GM12878 (cell line): ENCODE measurements at places on chromosomes 12 and 14.

DNA sequence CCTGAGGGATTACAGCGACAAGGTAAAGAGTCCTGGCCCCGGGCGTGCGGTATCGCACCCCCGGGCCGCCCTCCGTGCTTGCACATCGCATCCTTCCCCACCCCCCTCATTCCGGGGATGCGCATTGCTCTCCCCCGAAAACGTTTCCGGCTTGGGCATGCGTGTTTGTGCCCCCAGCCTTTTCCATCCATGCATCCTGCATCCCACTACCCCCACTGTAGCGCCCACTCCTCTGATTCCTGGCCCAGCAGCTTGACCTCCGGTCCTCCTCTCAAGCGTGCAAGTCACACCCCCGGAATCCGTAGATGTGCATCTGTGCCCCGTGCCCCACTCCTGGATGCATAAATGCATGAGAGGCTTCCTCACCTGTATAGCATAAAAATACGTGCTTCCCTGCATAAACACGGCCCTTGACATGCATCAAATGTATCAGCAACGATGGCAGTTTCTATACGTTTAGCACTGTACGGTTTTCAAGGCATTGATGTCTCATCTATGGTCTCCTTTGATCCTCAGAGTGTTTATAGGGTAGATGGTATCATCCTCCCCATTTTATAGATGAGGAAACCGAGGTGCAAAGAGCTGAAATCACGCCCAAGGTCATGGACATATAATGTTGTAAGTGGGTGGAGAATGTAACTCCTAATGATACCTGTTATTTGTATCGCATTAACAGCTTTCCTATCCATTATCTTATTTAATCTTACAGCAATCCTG, 484 bp downstream of the RIC8B start:
- DNase-seq = no peak

- DNase-seq = no peak
Observed at GRCh38 chr14:100688598-100689461, 37.9 kb upstream of the DLK1 start.

DNA sequence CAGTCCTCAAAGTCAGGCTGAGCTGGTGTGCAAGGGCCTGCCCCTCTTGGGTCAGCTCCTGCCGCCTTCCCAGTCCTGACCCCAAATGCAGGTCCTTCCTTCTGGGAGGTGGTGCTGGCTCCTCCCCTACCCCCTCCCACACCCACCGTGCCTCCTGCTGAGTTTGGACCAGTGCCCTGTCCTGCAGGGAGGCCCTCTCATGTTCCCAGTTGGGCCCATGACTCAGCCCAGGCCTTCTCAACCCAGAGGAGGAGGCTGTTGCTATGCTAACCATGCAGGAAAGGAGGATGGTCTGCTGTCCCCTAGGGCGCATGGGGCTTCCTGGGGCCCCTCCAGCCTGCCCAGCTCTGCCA, 4.4 kb downstream of the ZBTB42 start:
- DNase-seq = no peak

- no peak for DNase-seq
Observed at GRCh38 chr12:32400114-32400672, 835 bp downstream of the FGD4 start.

GRCh38 chr14:95092723-95093122, 64.6 kb downstream of the DICER1 start:
- DNase-seq = no peak

DNA sequence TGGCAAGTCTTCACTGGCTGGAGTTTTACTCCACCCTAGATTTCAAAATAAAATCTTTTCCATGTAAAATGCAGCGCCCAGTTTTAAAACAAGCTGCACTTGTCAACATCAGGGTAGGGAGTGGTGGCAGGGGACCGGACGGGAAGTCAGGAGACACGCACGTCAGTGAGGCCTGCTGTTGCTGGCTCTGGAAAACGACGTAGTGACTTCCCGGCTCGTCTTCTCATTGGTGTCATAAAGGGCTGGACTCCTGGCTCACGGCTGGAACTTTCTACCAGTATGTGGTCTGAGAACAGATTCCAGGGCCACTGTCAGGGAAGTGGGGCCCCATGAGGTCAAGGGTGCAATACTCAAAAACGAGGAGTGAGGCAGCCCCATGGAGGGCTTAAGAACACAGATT, 64.2 kb upstream of the FOXN3 start:
- no peak for DNase-seq

GRCh38 chr14:105071326-105071725, 6.1 kb upstream of the GPR132 start:
- no peak for DNase-seq

GRCh38 chr14:89574420-89574819, 157.4 kb upstream of the FOXN3 start:
- DNase-seq = no peak

- no peak for DNase-seq
Observed at GRCh38 chr14:104601786-104602185, 2.8 kb downstream of the TMEM179 start.

- peak; percentile 81 for DNase-seq
Observed at GRCh38 chr14:76977793-76978720, 50.5 kb downstream of the IRF2BPL start.

DNA sequence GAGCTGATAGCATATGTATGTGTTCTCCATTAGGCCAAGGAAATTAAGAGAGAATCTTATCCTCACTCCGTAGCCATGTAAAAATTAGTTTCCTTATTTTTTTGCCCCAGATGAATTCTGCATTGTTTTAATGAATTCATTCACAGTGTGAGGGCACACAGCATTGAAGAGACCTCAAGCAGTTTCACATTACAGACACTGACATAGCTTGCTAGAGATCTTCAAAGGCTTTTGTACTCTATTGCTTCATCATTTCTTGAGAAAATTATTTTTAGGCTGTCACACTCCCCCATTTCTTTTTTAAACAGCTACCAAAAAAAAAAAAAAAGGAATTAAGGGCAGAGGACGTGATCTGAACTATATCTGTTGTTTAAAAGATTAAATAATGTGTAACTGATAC, 251.1 kb downstream of the BCAT1 start:
- DNase-seq = no peak

GRCh38 chr14:94542111-94542810, 19.0 kb upstream of the SERPINA4 start:
- DNase-seq = no peak

DNA sequence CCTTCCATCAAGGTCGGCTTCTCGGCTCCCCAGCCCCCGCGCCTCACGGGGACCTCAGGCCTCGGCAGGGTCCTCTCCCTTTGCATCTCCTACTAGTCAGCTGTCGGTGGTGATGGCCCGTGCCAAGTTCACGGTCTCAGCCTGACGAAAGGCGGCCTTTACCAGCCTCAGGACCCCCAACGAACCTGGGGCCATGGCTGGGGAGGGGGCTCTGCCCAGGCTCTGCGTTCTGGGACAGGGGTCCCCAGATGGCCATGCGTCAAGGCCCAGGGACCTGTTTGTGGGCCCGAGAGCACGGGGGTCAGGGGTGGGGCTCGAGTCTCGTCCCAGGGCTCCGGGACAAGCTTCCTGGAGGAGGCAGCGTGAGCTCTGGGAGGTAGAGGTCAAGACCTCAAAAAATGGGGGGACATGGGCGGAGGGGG, 32.8 kb upstream of the DEGS2 start:
- no peak for DNase-seq

DNA sequence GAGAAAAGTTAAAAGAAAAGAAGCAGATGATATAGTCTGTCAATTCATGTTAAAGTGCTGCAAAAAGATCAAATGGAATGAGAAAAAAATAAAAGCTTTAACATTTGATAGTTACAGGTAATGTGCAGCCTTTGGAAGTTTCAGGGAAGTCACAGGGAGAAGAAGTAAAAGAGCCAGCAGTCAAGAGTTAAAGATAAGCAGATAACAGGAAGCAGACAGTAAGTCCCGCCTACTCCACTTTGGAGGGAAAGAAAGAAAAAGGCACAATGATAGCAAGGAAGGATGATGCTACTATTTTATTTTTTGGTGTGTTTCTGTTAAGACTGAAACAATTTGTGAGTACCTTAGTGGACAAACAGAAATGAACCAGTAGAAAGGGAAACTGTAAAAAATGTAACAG, 111.1 kb upstream of the KRR1 start:
- DNase-seq = no peak

- DNase-seq = no peak
Observed at GRCh38 chr14:71454010-71454409, 478.2 kb upstream of the RGS6 start.
